ENCODE measurements at places on chromosomes 16 and 17. TPM values are rescaled to one million over a fixed set of nuclear protein-coding genes. Genes with fewer than 3 reads are reported as not detected.

DNA sequence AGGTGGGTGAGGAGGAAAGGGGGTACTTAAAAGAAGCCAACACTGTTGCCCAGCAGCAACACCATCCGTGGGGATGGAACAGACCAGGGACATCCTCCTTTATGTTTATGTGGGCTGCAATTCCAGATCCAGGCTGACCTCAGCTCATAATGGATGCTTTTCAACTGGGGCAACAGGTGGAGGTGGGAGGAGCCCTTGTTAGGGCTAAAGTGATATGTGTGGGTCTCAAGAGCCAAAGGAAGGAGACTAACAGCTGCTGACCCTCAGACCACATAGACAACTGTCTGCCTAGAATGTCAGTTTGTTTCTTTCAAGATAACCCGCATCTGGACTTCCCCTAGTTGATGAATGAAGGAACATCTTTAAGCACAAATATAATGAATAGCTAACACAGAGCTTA is 2.0 kb upstream of the INPP5K start:
- no peak for DNase-seq

DNA sequence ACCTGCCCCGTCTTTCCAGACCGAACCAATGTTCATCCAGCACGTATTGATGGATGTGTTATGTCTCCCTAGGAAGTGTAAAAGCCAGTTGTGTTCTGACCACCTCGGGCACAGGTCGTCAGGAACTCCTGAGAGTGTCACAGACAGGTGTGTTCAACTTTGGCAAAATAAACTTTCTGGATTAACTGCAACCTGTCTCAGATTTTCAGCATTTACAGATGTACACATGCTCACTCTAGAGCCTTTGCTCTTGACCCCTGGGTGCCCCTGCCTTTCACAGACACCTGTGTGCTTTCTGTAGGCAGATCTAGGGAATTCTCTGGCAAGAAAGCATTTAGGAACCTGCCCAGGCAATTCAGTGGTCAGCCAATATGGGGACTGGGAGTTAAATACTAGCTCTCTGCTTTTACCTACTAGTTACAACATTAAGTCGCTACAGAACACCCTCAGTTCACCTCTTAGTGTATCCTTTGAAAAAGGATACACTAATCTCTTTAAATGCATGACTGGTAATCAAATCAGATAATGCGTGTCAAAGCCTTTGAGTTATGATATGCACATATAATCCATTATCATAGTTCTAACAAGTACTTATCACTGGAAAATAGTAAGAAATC is 188.9 kb downstream of the CPPED1 start:
- DNase-seq: no peak

DNA sequence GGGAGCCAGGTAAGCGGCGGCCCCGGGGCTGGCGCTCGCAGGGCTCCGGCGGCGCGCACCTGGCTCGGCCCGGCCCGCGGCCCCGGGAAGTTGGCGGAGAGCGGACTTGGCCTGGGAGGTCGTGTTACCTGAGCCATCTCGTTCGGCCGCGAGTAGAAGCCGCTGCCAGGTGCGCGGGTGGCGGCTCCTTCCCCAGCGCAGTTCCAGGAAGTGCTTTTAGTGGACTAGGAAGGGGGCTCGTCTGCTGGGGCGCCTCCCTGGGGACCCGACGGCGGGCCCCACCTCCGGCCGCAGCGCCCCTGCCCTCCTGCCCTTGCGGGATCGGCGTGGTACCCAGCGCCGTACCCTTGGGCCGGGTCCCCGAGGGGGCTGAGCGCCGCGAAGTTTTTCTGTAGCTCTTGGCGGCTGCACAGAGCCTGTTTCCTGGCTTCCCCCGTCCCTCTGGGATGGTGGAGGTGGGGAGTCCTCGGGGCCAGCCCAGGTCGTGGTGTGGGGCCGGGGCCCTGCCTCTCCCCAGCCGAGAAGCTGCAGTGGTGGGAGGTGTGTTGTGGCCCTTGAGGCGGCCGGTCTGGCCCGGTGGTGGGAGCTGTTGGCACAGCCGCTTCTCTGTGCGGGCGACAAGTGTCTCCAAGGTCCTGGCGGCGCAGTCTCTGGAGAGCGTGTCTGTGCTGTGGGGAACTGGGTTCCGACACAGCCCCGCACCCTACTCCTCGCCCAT is 96.9 kb downstream of the RAB11FIP4 start:
- DNase-seq: no peak

DNA sequence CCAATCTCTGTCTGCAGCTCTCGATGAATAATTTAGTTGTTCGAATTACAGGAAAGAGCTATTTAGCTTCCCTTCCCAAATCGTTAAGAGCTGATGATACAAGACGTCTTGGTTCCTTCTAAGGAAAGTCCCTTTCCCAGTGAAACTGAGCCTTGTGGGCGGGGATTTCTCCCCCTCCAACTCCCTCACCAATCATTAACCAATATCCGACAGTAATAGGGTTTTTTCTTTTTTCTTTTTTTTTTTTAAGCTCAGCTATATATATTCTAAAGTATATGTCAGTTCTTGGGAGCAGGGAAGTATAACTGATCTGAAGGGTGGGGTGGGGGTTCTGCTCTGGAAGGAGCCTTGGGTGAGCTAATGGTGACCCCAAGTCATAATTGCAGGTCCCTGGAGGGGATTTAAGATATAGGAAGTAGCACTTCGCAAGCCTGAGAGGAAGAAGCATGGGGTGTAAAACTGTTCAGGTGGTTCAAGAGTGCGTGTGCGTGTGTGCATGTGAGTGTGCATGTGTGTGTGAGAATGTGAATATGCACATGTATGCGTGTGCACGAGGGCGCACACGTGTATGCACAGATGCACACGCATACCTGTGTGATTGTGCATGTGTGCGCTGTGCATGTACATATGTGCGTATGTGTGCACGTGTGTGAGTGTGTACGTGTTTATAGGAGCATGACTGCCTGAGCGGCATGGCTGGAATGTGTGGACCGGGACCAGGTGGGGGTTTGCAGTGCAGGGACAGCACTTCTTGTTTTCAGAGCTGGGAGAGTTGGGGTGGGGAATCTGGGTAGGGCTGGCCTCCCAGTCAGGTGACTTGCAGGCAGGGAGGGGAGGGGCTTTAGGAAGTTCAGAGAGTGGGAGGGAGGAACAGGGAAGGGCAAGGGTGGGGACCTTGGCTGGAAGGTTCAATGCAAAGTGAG is 42.7 kb downstream of the SOCS3 start:
- peak; percentile 45 for DNase-seq

Gene ACTG1
- total RNA-seq: 10,242 TPM

GRCh38 chr17:72422505-72423285 is 301.9 kb downstream of the SOX9 start:
- peak; percentile 80 for DNase-seq

DNA sequence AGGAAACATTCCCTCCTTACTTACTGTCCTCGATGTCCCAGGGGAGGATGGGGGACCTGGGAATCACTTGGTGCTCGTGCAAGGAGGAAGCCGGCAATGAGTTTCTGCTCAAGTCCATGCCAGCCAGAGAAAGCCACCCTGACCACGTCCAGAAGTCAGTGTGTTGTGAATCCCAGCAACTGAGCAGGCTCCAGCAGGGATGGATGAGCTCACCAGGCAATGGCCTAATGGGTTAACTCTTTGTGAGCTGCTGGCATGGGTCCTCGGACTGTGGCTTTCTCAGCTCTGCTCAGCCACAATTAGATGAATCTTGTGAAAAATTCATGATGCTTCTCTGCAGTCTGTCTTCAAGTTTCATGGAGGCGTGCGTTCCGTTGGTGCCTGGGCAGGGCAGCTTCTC is at the start of gene PIRT:
PIRT (minus strand) TSS at position 167 of the 400 bp plus-strand sequence. CDS start 12,442 bp downstream, outside the sequence.
- DNase-seq: no peak

- DNase-seq: peak; percentile 67
These were observed 1.1 kb upstream of the PLEKHG4 start for GRCh38 chr16:67277999-67278772.

DNA sequence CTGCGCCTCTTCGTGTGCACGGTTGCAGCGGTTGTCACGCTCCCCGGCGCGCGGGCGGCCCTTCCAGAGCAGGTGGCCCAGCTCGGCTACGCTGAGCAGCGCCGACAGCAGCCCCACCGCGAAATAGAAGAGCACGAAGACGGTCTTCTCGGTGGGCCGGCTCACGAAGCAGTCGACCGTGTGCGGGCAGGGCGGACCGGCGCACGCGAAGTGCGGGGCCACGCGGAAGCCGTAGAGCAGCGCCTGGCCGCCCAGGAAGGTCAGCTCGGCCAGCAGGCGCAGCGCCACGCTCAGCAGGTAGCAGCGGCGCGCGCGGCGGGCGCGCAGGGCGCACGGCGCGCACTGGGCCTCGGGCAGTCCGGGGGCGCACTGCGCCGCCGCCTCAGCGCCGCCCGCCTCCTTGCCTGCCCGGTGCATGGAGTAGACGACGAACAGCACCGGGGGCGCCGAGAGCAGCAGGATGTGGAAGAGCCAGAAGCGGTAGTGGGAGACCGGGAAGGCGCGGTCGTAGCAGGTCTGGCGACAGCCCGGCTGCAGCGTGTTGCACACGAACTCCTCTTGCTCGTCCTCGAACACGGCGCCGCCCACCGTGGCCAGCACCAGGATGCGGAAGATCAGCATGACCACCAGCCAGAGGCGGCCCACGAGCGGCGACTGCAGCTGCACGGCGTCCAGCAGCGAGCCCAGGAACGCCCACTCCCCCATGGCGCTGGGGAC is 1.3 kb downstream of the GJD3 start:
- peak; percentile 42 for DNase-seq

Gene CPSF4L
- total RNA-seq: not detected

- no peak for DNase-seq
These were observed 8.0 kb downstream of the DLG4 start for GRCh38 chr17:7211491-7212273.

- no peak for DNase-seq
These were observed 8.2 kb downstream of the ARHGEF15 start for GRCh38 chr17:8318010-8318935.

GRCh38 chr17:48598736-48599135 is 5.2 kb upstream of the HOXB5 start:
- DNase-seq: no peak

Gene CACNG3
- total RNA-seq: not detected

Gene PIMREG
- total RNA-seq: 18.1 TPM

DNA sequence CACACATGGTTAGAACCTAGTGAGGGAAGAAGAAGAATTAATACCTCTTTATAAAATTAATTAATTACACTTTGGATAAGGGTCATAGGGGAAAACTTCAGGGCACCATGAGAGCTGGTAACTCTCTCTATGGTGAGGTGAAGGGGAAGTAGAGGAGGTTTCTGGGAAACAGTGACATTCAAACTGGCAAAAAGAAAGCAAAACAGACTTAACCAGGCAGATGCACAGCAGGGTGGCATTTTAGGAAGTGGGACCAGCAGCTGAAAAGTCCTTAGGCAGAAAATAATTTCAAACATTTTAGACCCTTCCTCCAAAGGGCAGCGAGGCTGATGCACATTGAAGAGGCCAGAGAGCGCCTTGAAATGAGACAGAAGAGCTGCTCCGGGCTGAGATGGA is 157.8 kb downstream of the CDH13 start:
- no peak for DNase-seq

Gene C1QTNF1
- total RNA-seq: 28.3 TPM

DNA sequence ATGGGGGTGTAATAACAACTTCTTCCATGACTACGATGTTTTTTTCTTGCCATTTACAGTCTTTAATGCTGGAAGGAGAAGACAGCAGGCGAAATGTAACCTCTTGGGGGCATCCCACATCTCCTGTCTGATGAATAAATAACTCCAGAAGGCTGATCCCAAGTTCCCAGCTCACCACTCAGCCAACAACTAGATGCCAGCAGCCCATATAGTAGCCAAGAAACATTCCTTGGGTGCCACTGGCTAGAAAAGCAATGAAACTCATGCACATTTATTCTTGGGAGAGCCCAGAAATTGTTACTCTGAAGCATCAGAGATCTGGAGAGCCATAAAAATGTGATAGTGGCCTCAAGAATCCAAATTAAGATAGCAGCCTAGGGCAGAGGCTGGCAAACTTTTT is 22.7 kb upstream of the TMEM101 start:
- no peak for DNase-seq

- DNase-seq: no peak
These were observed 2.7 kb downstream of the WDR24 start for GRCh38 chr16:687499-687898.

DNA sequence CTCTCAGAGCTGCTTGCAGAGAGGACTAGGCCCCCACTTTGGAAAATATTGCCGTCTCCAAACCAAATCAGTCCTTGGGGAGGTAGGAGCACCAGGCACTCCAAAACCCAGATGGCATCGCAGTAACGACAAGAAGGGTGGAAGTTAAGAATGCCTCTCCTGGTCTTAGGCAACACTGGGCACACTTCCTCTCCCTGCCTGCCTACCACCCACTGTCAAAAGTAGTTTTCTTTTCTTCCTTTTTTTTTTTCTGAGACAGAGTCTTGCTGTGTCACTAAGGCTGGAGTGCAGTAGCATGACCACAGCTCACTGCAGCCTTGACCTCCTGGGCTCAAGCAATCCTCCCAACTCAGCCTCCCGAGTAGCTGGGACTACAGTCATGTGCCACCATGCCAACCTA is 47.2 kb downstream of the SRL start:
- no peak for DNase-seq

- DNase-seq: no peak
These were observed 295.7 kb upstream of the FOXF1 start for GRCh38 chr16:86214326-86215232.

Gene EXOC3L1
- total RNA-seq: not detected

Gene HEXIM2
- total RNA-seq: 6.1 TPM

DNA sequence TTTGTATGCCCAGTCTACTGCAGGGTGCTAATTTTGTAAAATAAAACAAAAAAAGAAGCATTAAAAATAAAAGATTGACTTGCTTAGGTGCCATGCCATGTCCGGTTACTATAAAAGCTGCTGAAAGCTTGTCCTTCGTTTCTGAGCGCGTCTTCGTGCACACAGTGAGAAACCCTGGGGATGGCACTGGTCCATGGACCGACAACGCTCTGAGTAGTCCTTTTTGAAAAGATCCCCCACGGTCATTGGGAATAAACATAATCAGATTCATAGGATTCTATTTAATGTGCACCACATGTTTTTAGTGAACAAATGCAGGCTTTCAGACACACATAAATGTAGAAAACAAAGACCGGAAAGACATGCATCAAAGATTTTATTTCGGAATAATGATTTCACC is 146.3 kb downstream of the XYLT1 start:
- no peak for DNase-seq

DNA sequence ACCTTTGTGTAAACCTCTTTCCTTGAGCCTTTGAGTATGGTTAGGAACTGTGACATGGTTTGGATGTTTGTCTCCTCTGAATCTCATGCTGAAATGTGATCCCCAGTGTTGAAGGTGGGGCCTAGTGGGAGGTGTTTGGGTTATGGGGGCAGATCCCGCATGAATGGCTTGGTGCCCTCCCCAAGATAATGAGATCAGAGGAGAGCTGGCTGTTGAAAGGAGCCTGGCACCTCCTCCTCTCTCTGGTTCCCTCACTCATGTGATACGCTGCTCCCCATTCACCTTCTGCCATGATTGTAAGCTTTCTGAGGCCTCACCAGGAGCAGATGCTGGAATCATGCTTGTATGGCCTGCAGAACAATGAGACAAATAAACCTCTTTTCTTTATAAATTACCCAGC is 1110.2 kb downstream of the CDH11 start:
- no peak for DNase-seq

GRCh38 chr16:8866884-8867215 is 2.0 kb downstream of the CARHSP1 start:
- no peak for DNase-seq

Gene FOXO3B
- total RNA-seq: 5.2 TPM

GRCh38 chr17:32909787-32910369 is 18.1 kb upstream of the TMEM98 start:
- peak; percentile 89 for DNase-seq

GRCh38 chr17:6666557-6666956 is 15.0 kb downstream of the C17orf100 start:
- DNase-seq: no peak

GRCh38 chr17:44848961-44849489 is 1.3 kb downstream of the HIGD1B start:
- no peak for DNase-seq

- no peak for DNase-seq
These were observed 999.7 kb downstream of the CDH11 start for GRCh38 chr16:64122177-64122576.

Gene NPIPB9
- 3.9 TPM for total RNA-seq
